ENCODE measurements at places on chromosomes 11 and 22. TPM values are rescaled to one million over a fixed set of nuclear protein-coding genes. Genes with fewer than 3 reads are reported as not detected.

DNA sequence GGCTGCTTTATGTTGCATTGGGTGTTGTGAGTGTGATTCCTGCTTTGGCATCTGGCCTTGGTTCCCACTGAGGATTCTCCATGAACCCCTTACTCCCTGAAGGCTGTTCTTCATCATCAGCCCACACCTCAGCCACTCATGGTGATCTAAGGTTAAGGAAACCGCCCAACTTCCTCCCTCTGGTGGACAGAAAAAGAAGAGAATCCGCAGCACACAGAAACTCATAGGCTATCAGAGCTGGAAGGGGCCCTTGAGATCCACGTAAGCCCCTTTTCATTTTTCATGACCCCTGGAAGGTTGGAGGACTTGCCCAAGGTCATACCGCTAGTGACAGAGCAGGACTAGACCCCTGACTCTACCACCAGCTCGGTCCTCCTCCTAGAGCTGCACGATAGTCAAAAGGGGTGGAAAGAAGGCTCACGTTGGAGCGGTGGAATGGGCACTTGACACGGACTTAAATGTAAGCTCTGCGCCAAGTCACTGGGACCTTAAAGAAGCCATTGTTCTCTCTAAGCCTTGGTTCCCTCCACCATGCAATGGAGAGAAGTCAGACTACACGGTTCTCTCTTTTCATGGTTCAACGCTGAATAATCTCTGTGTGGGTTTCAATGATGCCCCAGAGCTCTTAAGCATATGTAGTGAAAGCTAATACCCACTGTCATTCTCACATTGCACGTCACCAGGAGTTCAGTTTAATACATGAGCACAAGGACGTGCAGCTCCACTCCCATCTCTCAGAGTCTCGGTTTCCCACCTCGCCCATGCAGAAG lies 83.6 kb upstream of the CRTAM start:
- no peak overlapping the region for H3K27ac ChIP-seq
- no peak for DNase-seq
- H3K4me1 ChIP-seq = peaks cover 10% of the 10 kb centered on the region
- no peaks in the 10 kb centered on the region for H3K36me3 ChIP-seq

GRCh38 chr11:10641177-10641911 lies 52.2 kb downstream of the IRAG1 start:
- DNase-seq = no peak
- H3K27ac ChIP-seq = no peak overlapping the region
- H3K27me3 ChIP-seq = no peaks in the 10 kb centered on the region
- no peak overlapping the region for H3K4me3 ChIP-seq

GRCh38 chr22:47573141-47573540 lies 810.7 kb downstream of the TBC1D22A start:
- H3K27me3 ChIP-seq = no peaks in the 10 kb centered on the region
- no peak for DNase-seq
- no peak overlapping the region for H3K4me3 ChIP-seq
- H3K36me3 ChIP-seq = no peaks in the 10 kb centered on the region
- no peak overlapping the region for H3K27ac ChIP-seq
- H3K4me1 ChIP-seq = no peaks in the 10 kb centered on the region

- H3K36me3 ChIP-seq = no peaks in the 10 kb centered on the region
- peak overlapping the region; percentile 6 for H3K27ac ChIP-seq
- H3K27me3 ChIP-seq = no peaks in the 10 kb centered on the region
Observed at GRCh38 chr11:10309163-10310093, 4.6 kb downstream of the ADM start.

Gene DDI1
- not detected for total RNA-seq

GRCh38 chr11:29027436-29027835 lies 919.2 kb downstream of the METTL15 start:
- DNase-seq = no peak
- H3K27ac ChIP-seq = no peak overlapping the region
- H3K27me3 ChIP-seq = no peaks in the 10 kb centered on the region
- no peaks in the 10 kb centered on the region for H3K4me1 ChIP-seq

Gene CRYBB2
- not detected for total RNA-seq

Gene CPT1B
- total RNA-seq = 32.7 TPM

GRCh38 chr11:66188580-66188979 lies 79.9 kb upstream of the RAB1B start:
- no peaks in the 10 kb centered on the region for H3K27me3 ChIP-seq
- no peak overlapping the region for H3K27ac ChIP-seq
- H3K36me3 ChIP-seq = no peaks in the 10 kb centered on the region
- no peak overlapping the region for H3K4me3 ChIP-seq

GRCh38 chr11:132099692-132100091 lies 729.3 kb downstream of the NTM start:
- no peak for DNase-seq
- no peak overlapping the region for H3K4me3 ChIP-seq
- no peaks in the 10 kb centered on the region for H3K36me3 ChIP-seq
- H3K27ac ChIP-seq = no peak overlapping the region

Gene MIOX
- 0.91 TPM for total RNA-seq

DNA sequence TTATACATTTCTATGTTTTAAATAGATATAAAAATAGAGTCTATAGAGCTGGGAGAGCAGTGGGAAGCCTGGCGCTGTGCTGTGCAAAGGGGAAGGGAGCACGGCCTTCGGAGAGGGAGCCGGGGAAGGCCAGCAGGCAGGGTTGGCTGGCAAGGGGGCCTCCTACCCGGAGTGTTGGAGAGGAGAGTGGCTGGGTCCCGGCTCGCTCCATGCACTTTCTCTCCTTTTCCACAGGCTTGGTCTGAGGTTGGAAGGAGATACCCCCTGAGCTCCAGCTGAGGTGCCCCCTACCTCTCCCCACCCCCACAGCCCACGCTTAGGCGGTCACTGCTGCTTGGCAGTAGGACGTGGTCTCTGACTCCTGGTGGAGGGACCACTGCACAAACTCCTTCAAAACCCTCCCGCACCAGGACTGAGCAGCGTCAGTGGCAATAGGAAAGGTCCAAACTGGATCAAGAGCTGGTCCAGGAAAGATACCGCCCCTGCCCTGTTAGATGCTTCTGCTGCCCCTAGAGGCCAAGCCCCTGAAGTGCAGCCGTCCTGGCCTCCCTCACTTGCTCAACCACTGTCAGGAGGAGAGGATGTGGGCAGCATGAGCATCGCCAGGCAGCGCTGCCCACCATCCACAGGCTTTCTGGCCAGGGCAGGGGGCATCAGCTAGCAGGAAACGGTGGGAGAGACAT lies 52.9 kb downstream of the SYT13 start:
- no peak for DNase-seq
- H3K4me1 ChIP-seq = peaks cover 2% of the 10 kb centered on the region
- H3K27me3 ChIP-seq = no peaks in the 10 kb centered on the region
- H3K36me3 ChIP-seq = no peaks in the 10 kb centered on the region
- H3K27ac ChIP-seq = no peak overlapping the region
- no peak overlapping the region for H3K4me3 ChIP-seq

Gene OR51B4
- not detected for total RNA-seq

GRCh38 chr11:46200537-46201281 lies 76.8 kb upstream of the CREB3L1 start:
- no peaks in the 10 kb centered on the region for H3K36me3 ChIP-seq
- H3K4me1 ChIP-seq = no peaks in the 10 kb centered on the region
- no peak overlapping the region for H3K4me3 ChIP-seq
- H3K27me3 ChIP-seq = peaks cover 17% of the 10 kb centered on the region

- H3K4me1 ChIP-seq = no peaks in the 10 kb centered on the region
- H3K36me3 ChIP-seq = no peaks in the 10 kb centered on the region
- DNase-seq = no peak
- H3K27me3 ChIP-seq = no peaks in the 10 kb centered on the region
Observed at GRCh38 chr11:92397221-92397755, 172.7 kb downstream of the FAT3 start.

All from astrocyte (in vitro differentiated cells and primary cell).